Psoas muscle (tissue), 8 donors: ENCODE measurements at places on chromosomes 1 and 21.

DNA sequence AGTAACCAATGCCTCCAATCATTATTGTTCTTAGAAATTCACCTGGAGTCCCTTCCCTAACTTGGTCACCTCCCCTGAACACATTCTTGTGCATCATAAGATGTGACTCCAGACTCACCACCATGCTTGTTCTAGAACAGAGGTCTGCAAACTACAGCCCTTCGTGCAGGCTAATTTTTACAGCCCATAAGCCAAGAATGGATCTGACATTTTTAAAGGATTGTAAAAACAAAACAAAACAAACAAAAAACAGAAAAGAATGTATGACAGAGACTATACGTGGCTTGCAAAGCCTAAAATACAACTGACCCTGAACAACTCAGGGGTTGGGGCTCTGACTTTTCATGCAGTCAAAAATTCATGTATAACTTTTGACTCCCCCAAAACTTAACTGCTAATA is 6.2 kb upstream of the HIVEP3 start:
- DNase-seq: no peak

DNA sequence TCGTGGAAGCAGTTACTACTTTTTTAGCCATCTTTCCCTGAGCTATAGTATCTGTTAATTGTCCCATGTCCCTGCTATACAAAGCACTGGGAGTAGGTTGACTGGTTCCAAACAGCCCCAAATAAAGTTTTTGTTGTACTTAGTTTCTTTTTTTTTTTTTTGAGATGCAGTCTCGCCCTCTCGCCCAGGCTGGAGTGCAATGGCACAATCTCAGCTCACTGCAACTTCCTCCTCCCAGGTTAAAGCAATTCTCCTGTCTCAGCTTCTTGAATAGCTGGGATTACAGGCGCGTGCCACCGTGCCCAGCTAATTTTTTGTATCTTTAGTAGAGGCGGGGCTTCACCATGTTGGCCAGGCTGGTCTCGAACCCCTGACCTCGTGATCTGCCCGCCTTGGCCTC is 3.3 kb downstream of the NCSTN start:
- DNase-seq: no peak

DNA sequence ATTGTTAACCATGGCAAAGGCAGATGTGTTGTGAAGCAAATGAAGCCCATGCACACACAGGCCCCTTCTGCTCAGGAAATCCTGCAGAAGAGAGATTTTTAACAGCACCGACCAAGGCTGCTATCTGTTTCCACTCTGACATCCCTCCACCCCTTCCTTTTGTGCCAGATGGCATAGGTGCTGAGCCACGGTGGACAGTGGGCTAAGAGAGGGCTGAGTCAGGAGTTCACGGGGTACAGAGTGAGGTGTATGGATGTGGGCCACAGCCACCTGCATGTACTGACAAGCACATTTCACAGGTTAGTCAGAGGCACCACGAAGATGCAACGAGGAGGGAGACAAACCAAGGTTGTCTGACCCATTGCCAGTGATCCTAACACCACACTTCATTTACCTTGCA is 9.5 kb downstream of the RSPH1 start:
- DNase-seq: no peak

DNA sequence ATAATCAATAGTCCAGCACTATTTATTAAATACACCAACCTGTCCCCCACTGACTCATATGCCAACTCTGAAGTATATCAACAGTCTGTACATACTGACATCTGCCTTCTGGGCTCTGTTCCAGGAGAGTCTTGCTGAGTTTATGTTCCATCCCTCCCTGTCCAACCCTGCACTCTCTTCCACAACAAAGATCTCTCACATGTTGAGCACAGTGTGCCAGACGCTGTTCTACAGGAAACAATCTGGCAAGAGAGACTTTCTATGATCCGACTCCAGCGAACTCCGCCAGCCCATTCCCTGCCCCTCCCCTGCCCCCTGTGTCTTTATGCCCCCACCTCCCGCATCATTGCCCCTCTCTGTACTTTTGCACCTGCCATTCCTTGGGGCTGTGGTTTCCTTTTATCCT is 3.4 kb downstream of the LACTBL1 start:
- no peak for DNase-seq

DNA sequence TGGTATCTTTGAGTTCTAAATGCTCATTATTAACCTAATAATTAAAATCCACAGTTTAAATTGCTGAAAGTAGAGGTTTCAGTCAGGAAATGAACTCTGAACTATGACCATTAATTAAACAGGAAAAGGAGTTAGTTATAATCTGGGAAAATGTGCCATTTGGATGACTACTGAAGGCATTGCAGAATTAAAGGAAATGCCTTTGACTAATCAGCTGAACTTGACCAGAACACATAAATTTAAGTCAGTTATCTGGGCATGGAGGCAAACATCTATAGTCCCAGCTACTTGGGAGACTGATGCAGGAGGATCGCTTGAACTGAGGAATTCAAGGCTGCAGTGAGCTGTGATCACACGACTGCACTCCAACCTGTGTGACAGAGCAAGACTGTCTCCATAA is 31.9 kb downstream of the SLC44A5 start:
- no peak for DNase-seq

GRCh38 chr1:202585590-202585933 is 124.7 kb downstream of the SYT2 start:
- DNase-seq: no peak

GRCh38 chr1:186094172-186094571 is 280.9 kb downstream of the TPR start:
- no peak for DNase-seq
